ENCODE measurements at places on chromosomes 12 and 14.

DNA sequence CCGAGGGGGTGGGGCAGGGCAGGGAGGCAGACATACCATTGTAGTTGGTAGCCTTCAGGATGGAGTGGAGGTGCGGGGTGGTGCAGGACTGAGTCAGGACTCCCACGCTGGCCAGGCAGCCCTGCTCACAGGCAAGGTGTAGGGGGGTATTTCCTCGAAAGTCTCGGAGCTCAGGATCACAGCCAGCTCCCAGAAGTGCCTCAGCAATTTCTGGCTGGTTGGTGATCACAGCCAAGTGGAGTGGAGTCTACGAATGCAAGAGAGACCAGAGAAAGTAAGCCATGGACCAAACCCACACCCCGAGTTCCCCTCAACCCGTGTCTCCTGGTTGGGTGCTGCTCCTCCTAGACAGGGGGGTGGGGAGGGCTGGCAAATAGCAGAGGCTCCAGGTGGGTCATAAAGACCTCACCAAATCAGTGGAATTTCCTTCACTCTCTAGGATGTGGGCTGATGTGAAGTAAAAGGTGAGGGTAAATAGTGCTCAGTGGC, 1.4 kb downstream of the NFKBIA start:
- no peak for DNase-seq

GRCh38 chr12:57261428-57261865, 10.5 kb upstream of the STAC3 start:
- no peak for DNase-seq

DNA sequence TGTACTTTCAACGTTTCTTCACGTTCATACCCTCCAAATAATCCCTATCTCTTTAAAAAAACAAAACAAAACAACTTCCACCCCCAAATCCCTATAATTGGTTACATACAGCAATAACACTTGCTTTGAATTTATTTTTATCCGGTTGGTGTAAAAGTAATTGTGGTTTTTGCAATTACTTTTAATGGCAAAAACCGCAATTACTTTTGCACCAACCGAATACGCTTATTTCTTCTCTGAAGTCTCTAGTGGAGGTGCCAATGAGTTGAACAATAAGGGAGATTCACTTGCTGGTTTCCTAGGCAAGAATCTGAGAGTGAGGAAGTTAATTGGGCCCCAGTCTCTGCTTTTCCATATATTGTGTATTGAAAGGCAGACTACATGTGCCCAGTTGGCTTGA, 133.3 kb downstream of the DACT1 start:
- no peak for DNase-seq

DNA sequence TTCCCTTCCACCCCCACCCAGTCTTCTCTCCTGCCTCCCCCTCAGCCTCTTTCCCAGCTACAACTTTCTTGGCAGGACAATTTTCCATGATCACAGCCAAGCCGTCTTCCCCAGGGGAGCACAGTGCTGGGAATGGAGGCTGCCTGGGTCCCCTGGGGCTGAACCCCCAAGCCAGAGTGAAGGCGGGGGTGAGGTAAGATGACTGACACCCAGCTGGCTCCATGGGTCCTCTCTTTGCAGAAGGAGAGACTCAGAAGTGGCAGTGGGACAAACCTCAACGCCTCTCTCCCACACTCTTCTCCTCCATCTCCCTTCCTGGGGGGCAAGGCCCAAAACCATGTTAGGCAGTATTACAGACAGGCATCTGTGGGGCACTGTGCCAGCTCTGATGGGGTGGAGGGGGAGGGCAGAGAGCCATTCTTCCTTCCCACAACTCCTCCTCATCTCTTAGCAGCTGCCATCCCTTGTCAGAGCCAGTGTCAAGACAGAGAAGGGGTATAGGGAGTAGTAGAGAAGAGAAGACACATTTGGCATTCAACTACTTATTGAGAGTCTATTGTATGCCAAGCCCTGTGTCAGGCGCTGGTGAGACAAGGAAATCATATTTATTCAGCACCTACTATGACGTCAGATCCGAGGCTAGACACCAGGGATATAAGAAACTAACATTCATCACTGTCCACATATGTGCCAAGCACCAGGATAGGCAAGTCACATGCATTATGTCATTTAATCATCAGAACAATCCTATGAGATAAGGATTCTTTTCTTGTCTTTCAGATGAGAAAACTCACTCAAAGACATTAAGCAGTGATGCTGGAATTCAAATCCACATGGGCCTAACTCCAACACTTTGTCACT, 3.6 kb downstream of the ITGA7 start:
- peak; percentile 90 for DNase-seq

DNA sequence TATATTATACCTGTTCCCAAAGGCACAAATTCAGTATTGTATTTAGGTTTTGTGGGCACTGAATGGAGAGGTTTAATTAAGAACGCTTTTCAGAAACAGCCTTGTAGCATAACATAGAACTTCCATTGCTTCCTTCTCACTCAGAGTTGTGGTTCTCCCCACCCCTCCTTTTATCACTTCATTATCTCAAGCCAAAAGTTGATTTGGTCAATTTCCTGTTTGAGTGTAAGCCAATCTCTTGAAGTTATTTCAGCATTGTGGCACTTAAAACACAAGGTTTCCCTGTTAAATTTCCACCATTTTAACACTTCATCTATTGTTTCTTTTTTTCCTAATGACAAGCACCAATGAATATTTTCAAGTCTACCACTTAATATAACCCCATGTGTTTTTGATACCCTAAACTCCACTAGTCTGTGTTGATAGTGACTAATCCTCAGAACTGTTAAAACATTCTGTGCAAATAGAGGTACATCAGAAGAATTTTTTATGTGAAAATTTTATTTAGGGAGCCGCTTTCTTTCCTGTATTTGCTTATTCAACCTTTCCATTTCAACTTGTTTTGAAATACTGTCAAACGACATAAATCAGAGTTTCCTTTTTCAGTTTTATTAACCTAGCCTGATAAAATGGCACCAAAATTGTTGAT, 340.1 kb downstream of the BCAT1 start:
- DNase-seq: no peak

DNA sequence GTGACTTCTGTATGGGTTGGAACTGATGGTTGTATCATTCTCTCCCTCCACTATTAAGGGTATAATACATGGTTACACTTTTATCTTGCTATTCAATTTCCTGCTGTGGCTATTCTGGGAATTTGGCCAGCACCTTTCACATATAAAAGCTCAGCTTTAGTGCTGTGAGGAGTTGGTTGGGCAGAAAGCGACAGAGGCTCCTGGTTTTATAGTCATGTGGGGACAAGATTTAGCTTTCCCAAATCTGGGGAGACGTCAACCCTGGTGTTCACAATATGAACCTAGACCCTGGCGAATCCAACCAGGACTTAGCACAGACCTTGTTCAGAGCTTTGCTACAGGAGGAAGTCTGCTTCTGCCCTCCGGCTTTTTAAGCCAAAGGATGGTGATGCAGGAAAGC, 36.5 kb downstream of the FOS start:
- peak; percentile 70 for DNase-seq

GRCh38 chr12:46442239-46442638, 69.7 kb upstream of the SLC38A2 start:
- no peak for DNase-seq

DNA sequence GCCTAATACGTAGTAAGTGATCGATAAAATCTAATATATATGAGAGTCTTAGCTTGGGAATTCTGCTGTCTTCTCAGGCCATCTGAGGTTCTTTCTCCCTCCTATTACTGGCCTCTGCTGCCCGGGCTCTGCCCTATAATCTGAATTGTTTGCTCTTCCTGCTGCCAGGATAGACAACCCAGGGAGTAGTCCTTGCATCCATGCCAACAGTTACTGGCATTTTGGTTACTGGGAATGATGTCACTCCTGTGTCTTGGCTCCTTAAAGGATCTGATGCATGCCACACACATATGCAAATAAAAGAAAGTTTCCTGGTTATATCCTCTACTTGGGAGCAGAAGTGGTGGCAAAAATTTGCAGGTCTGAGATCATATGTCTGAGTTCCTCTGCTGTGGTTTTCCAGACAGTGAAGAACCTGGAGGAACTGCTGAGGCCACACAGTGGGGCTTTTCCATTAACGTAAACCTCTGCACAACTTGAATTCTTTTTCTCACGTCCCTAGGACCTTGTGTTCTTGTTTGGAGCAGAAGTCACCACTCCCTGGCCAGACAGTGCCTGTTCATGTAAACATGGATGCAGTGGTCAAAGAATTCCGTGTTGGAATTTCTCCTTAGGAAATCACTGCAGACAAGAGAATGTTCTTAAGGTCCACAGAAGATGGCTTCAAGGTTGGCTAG, 320.6 kb upstream of the TBX3 start:
- DNase-seq: no peak

GRCh38 chr14:77120771-77121743, 20.5 kb downstream of the ZDHHC22 start:
- DNase-seq: peak; percentile 36

GRCh38 chr14:100730581-100730980, 3.9 kb downstream of the DLK1 start:
- no peak for DNase-seq

DNA sequence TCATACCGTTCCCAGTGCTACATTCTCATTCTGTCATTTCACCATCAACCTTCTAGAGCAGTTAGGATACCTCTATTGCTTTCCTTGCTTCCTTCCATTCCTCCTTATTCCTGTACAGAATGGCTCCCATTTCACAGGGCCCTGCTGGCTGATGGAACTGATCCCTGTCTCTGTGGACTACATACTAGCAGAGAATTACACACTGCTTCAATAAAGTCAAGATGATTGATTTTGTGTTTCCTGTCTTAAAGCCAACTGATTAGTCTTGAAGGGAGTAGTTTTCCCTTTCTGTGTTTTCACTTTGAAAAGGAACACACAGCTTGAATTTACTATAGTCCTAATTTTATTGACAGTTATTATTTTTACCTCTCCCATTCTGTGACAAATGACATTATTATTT, 130.1 kb downstream of the ST8SIA1 start:
- no peak for DNase-seq

DNA sequence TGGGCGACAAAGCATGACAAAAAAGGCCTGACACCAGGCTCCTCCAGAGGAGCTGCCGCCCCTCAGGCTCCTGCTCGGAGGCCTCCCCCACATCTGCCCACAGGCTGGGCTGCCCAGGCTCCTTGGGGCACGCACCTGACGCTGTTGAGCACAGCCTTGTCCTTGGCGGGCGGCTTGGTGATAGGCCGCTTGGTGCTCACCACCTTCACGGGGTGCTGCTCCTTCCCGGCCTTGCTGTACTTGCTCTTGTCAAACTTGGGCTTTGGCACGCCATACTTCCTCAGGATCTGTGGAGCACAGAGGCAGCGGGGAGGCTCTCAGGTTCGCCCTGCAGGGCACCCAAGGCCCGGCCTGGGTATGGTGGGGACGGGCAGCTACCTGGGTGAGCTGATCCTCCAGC, 53.4 kb downstream of the TRAFD1 start:
- DNase-seq: no peak
